Right lobe of liver (tissue), 6 donors: ENCODE measurements at places on chromosomes 6 and 20.

DNA sequence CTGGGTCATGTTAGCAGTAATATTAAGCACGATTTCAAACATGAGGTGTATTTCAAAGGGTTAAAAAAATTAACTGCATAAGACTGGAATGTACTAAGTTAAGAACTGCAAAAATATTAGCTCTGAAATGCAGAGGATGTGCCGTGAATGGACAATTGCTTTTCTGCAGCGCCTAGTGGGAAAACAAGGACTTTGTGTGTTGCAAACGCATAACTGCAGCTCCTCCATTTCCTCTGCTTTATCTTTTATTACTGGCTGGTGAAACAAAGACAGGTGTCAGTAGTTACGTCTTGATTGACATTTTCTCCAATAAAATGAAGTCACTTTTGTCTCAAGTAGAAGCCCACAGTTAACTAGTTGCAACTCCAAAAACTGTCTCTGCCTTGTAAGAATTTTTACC is 1.7 kb downstream of the PDE7B start:
- DNase-seq, result no peak

- no peak for DNase-seq
Observed at GRCh38 chr20:4724459-4725262, 3.0 kb downstream of the PRND start.

- DNase-seq, result peak; percentile 55
Observed at GRCh38 chr20:57210054-57210910, 56.2 kb downstream of the BMP7 start.

DNA sequence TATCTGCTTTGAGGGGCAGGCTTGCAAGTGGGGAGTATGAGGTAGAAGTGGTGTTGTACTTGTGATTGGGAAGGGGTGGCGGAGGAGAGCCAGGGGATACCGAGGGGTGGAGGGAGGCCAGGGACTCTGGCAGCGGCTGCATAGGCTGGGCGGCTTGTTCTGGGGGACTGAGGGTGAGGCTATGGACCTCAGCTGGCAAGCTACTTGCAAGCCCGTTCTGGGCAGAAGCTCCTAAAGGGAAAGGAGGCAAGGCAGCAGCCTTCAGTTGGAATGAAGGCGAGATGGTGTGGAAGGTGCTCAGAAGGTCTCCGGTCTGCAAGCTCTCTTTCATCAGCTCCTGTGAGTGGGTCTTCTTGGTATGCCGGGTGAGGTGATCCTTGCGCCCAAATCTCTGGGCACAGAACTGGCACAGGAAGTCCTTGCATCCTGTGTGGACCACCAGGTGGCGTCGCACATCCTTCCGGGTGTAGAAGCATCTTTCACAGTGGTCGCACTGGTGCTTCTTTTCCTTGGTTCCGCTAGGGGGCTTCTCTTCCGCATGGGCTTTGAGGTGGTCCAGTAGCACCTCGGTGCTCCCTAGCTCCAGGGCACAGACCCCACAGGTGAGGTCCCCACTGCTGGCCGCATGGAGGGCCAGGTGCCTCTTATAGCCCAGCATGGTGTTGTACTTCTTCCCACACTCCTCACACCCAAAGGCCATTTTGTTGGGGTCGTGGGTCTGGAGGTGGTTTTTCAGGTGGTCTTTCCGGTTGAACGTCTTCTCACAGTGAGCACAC is 66.0 kb downstream of the PLAGL1 start:
- DNase-seq, result no peak

- DNase-seq, result no peak
Observed at GRCh38 chr6:144737998-144738397, 452.9 kb downstream of the UTRN start.

DNA sequence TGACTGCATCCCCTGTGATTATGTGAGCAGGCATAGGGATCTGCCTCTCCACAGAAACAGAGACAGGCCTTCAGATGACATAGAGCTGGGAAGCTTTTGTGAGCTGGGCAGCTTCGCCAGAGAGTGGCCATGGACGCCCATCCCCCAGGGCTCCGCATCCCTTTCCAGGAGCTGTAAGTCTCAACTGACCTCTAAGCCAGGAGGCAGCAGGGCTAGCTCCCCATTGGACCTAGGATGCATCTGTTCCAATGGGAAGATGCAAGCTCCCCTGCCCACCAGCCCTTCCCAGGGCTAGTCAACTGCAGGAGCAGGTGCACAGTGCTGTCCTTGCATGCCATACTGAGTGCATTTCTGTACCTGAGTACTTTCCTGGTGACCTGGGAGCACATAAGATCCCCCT is 663.6 kb downstream of the RNF144B start:
- no peak for DNase-seq

- DNase-seq, result no peak
Observed at GRCh38 chr6:150633486-150633834, 33.8 kb downstream of the PLEKHG1 start.

- no peak for DNase-seq
Observed at GRCh38 chr20:50819349-50819748, 24.5 kb downstream of the BCAS4 start.

GRCh38 chr20:61442718-61443117 is 190.7 kb downstream of the CDH4 start:
- DNase-seq, result no peak

GRCh38 chr6:82363428-82364086 is at the start of gene TPBG:
Gene TPBG, plus strand, starts transcription at chr6:82363817. Its CDS starts 1,145 bp downstream, at chr6:82364962.
- peak; percentile 57 for DNase-seq

DNA sequence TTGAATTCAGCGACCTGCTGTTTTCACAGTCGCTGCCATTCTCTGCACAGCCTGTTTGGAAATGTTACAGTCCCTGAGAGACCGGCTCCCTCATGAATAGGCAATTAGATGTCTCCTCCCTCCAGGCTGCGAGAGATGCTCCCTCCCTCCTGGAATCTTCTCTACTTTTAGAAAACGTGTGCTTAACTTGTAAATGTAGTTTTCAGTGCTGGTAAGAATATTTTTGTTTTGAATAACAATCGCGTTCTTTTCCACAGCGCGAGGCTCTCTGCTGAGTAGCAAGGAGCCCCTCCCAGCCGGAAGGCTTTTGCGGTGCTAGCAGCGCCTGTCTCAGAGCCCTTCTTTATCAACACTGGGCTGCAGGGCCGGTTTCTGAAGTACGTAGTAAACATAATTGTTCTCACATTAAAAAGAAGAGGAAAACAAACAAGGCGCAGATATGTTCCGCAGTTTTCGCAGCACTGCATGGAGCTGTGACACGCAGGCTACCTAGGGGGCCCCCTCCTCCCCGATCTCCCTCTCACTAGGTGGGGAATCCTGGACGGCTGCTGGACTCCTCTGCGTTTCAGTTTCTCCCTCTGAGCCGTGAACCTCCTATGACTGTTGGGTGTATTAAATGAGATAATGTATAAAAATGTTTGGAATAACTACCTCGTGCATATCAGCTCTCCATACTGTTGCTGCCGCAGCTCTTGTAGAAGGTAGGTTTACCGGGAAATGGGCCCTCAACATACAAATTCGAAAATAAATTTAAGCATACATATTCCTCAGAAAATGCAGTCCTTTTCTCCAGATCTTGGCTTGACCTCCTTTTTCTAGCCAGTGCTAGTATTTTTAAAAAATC is 79.0 kb upstream of the SPACA1 start:
- DNase-seq, result no peak

DNA sequence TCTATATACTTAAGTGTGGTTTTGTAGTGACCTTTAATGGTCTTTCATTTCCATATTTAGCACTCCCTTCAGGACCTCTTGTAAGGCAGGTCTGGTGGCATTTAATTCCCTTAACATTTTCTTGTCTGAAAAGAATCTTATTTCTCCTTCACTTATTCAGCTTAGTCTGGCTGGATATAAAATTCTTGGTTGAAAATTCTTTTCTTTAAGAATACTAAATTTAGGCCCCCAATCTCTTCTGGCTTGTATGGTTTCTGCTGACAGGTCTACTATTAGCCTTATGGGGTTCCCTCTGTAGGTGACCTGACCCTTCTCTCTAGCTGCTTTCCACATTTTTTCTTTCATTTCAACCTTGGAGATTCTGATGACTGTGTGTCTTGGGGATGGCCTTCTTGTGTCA is 236.9 kb downstream of the THBS2 start:
- DNase-seq, result no peak

DNA sequence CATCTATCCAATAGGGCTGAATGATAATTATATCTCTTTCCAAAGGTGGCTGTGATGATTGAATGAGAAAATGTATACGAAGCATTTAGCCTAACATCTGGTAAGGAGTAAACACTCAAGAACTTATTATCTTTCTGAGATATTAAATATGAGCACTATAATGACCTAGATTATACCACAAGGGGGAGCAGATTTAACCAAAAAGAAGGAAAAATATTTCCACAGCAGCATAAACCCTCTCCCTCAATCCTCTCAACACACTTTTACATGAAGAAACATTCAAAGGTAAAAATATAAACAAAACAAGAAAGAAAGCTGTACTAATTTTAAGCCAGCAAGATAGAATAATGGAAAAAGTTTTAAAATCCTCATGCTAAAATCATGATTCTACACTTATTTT is 68.4 kb downstream of the SHPRH start:
- DNase-seq, result no peak

DNA sequence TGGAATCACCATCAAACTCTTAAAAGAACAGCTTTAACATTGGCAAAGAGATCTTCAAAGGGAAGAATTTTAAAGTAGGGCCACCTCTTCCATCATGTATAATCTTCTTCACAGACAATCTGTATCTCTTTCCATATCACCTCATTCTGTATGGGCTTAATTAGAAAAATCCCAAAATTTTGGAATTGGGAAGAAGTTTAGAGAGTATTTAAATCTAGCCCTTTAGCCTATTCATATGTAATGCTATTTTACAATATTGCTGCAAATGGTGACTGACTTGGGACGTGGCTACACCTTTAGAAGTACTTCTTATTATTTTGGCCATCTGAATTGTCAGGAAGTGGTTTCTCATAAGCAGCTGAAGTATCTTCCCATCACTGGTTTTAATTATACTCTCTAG is 474.3 kb downstream of the RFPL4B start:
- no peak for DNase-seq

DNA sequence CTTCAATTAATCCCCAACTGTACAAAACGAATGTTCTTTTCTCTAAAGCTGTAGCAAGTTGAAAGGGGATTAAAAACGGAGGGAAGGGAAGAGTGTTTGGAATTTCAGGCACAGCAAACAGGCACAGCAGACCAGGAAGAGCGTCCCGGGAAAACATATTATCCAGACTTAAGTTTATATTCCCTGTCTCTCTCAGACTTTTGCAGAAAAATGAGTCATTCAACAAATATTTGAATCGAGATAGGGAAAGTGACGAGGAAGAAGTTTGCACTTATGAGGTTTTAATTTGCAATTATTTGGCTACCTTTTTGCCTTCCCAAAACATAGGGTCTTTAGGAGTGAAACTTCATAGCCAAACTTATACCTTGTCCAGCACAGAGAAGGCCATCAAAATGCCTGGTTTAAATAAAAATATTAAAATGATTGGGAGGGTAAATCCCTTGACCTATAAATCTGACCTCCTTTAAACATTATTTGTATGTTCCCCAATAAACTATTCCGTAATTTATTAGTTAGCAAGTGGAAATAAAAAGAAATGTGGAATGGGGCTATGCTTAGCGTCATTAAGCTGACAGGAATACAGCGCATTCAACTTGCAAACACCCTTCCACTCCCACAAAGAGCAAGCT is 16.0 kb downstream of the HFE start:
- DNase-seq, result no peak

DNA sequence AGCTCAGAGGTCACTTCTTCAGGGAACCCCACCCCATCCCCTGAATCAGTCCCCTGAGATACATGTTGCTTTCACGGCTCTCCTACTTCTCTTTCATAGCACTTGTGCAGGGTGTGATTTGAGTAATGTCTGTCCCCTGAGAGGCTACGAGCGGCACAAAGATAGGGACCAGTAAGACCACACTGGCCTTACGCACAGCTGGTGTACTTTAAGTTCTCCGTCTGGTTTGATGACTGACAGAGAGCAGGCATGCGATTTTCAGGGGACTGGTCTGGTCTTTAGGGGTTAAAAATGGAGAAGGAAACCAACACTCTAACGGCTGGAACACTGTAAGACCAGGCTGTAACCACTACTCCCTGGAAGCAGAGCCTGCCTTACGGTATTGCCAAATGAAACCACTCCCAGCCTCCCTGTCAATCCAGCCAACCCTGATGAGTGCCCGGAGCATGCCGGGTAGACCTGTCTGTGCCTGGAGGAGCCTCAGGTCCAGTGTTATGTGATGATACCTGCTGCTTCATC is 47.1 kb downstream of the ELMO2 start:
- DNase-seq, result no peak

DNA sequence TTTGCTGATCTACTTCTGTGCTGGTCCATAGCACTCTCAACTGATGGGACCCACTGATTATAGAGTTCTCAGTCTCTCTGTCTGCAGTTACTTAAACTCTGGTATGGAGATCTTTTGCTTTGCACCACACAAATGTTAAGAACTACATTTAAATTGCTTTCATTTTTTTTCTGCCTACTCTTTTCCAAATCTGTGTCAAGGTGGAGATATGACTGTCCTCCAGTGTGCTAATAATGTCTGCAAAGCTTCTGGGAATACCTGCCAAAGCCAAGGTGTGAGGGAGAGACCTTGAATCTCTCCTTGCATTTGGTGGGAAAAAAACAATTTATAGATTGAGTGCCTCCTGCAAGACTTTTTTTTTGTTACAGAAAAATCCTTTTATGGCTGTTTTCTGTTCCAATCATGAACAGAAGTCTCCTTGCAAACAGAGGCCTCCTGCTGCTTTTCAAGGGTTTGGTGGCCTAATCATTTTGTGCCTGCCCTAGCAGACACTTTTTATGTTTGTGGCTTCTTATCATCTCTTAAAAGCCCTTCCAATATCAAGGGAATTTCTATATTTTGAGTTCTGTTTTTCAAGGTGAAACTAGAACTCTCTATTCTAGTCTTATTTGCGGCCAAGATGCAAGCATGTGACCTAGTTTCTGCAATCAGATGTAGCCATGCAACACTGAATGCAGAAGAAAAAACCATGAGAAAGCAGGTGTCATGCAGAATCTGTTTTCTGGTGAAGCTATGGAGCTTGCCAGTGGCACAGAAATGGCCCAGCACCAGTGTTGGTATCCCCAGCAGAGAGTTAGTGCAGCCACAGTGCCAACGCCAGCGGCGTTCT is 23.2 kb upstream of the AKIRIN2 start:
- no peak for DNase-seq

DNA sequence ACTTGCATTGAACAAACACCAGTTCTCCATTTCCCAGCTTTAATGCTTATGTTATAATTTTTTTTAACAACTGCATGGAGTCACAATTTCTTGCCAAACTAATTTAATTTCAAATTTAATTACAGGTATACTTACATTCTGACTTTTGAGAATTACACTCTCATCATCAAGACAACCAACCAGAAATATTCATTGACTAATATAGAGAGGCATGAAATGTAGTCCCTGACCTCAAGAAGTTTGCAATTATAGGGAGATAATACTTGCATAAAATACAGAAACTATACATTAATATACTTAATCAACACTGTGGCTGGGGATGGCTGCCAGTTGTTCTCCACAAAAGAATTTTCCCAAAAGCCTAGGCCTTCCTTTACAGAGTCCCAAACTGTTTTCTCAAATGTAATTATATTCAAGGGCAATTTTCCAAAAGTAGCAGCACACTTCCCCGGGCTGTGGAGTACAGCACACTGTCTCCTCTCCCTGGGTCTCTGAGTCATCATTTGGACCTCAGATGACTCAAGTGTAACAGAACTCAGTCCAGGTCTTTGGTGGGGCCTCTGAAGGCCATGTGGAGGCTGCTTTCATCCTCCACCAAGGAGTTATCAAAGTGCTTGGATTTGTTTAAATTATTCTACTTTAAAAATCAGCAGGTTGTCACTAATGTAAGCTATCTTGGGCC is 114.1 kb downstream of the KIF16B start:
- DNase-seq, result no peak

GRCh38 chr6:45986746-45987274 is 28.9 kb downstream of the CLIC5 start:
- DNase-seq, result no peak
